ENCODE measurements at places on chromosomes 1 and 21.

DNA sequence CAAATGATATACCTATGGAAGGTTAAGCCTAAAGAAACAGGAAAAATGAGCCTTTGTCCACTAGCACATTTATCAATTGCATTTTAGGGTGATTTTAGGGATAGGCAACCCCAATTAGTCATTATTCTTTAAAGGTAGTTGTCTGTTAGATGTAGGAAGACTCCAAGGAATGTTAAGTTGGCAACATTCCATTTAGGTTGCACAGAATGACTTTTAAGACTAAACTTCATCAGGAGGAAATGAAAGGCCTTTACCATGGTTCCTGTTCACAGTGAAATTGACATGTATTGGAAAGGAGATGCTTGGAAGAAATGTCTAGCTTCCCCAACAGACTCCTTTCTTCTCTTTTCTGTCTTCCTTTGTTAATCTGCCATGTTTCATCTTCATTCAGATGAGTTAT is 1.6 kb upstream of the APOBEC4 start:
- no peak for DNase-seq

DNA sequence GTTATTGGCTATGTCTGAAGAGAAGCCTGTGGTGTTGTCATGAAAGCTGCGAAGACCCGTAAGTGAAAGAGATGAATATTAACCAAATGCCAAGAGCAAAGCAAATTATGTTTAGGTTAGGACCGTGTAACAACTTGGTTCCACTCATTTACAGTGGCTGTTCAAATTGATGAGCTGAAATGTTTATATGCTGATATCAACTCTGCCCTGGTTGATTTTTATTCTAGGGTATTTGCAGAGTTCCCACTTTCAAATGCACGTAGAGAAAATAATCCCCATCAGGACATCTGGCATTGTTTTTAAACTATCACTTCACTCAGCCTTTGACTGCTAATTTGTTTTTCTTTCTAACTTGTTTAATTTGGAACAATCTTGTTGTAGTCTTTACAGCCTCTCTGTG is 581.6 kb upstream of the ADAMTS5 start:
- DNase-seq, result no peak

GRCh38 chr1:7922301-7922700 is 18.3 kb downstream of the TNFRSF9 start:
- DNase-seq, result no peak

DNA sequence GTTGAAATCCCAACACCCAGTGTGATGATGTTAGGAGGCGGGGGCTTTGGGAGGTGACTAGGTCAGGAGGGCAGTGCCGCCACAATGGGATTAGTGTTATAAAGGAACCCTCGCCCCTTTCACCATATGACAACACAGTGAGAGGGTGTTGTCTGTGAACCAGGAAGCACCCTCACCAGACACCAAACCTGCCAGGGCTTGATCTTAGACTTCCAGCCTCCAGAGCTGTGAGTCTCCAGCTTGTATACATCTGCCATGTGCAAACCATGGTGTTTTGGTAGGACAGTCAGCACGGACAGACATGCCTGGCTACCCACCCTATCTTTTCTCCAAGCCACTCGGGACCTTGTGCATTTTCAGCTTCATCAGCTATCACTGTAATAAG is 4.0 kb downstream of the TRIM11 start:
- no peak for DNase-seq

- DNase-seq, result peak; percentile 39
Observed at GRCh38 chr1:29706936-29707335, 470.6 kb downstream of the PTPRU start.

DNA sequence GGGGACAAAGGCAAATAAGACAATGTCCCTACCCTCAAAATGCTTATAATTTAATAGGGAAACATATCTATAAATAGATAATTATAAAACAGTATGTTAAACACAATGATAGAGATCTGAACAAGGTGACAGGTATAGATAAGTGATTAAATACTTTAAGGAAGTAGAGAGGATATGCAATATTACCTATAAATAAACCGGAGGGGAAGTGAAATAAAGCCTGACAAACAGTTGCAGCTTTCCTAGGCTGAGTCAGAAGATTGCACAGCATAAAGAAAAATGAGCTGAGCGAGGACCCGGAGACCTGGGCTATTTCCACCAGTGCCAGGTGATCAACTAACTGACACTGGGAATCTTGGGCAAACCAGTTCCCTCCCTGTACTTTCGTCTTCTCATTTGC is 11.5 kb upstream of the PSRC1 start:
- DNase-seq, result no peak

DNA sequence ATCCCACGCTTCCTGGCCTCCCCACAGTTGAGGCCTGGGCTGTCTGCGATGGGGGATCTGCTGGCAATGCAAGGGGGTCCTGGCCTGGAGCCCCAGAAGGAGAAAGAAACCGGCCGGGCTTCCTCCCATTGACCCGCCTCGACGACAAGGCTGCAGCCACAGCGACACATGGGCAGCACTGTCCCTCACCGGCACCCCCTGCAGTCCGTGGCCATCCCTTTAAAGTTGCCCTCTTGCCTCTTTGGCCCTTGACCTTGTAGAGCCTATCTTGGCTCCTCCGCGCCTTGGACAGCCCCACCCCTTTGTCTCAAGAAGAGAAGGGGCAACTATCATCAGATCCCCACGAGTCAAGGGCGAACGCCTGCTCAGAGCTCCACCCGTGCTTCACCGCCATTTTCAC is 106.0 kb downstream of the CASZ1 start:
- DNase-seq, result no peak

GRCh38 chr1:162612606-162613400 is 19.5 kb upstream of the DDR2 start:
- DNase-seq, result no peak

DNA sequence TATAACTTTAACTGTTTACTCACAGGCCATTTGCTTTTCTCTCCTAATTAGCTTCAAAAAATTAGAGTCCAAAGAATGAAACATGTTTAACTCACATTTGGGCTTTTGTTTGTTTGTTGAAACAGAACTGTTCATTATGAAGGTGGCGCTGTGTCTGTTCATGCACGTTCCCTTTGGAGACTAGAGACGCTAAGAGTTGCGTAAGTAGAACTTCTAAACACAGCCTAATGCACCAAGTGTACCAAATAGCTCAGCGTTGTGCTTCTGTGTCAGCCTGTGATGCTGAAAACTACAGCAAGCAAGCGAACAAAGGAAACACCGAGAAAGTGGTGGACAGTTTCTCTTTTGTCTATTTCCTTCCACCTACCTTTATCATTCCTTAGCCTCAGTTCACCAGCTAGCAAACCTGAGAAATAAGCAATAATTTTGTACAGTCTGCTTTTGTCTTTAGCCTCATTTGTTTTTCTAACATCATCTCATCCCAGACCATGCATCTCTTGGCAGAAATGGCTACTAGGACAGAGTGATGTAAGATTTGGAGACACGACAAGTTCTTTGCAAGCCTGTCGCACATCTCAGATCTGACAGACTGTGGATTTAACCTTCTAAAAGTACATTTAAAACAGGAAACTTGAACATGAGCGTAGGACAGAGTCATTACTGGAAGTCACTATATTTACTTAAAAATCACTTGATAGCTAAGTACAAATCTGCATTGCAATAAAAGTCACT is 375.1 kb downstream of the RYR2 start:
- DNase-seq, result no peak

DNA sequence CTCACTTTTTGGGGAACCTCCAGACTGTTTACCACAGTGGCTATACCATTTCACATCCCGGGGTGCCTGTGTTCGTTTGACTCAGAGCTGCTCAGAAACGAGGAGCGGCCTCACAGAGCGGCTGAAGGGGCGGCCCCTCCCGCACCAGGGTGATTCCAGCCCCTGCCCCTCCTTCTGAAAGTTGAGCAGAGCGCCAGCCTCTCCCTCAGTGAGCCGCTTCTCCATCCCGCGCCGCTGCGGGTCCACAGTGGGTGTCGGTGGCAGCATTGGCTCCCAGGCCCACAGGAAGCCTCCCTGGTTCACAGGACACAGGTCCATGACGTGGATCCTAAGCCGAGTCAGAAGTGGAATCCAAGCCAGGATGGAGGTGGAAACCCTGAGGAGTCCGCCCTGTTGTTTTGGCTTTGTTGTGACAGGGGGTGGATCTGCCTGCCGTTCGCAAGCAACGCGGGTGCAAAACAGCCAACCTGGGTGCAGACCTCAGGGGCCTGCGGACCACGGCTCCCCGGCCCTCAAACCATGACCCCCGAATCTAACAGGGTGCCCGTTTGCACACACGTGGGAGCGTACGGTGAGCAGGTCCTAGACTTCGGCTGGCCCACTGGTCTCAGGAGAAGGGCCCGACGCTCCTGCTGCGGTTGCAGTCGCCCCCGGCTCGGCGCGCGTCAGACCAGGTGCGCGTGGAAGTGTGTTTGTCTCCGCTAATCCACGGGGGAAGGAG is 186.8 kb upstream of the ARHGEF16 start:
- DNase-seq, result no peak

- DNase-seq, result peak; percentile 88
Observed at GRCh38 chr21:39863111-39863510, 4.1 kb upstream of the PCP4 start.

GRCh38 chr1:66852870-66853269 is 51.8 kb upstream of the INSL5 start:
- no peak for DNase-seq
